ENCODE measurements at places on chromosomes 2 and 18. TPM values are rescaled to one million over a fixed set of nuclear protein-coding genes. Genes with fewer than 3 reads are reported as not detected.

The TMEM247 gene
- not detected for total RNA-seq

The INHBB gene
- not detected for total RNA-seq

The UGT1A1 gene
- total RNA-seq: not detected

The MAB21L4 gene
- not detected for total RNA-seq

The PLB1 gene
- 1.4 TPM for total RNA-seq

The ZC3H6 gene
- 1.1 TPM for total RNA-seq

The RAB6C gene
- not detected for total RNA-seq

The CHRND gene
- total RNA-seq: not detected

The STPG4 gene
- not detected for total RNA-seq

The RIT2 gene
- total RNA-seq: not detected

The CPO gene
- not detected for total RNA-seq

The LRP2 gene
- total RNA-seq: not detected

The SOX11 gene
- total RNA-seq: not detected

The SLC4A3 gene
- total RNA-seq: 11.7 TPM

The NAT8 gene
- not detected for total RNA-seq

The RELCH gene
- total RNA-seq: 6.4 TPM

The IL36B gene
- not detected for total RNA-seq

The AQP4 gene
- not detected for total RNA-seq

The MYCN gene
- total RNA-seq: not detected

The CHRNG gene
- not detected for total RNA-seq

The RAB17 gene
- 4.8 TPM for total RNA-seq

The AMER3 gene
- total RNA-seq: not detected

The CASP10 gene
- 3.9 TPM for total RNA-seq

The CXXC1 gene
- 53.5 TPM for total RNA-seq

The C1QL2 gene
- not detected for total RNA-seq

The HTR2B gene
- total RNA-seq: not detected

The CDK15 gene
- total RNA-seq: 0.16 TPM

The CNTNAP5 gene
- total RNA-seq: not detected

The GPR155 gene
- 2.0 TPM for total RNA-seq

The SP140 gene
- total RNA-seq: not detected

The FAM228A gene
- total RNA-seq: not detected

The CTAGE1 gene
- not detected for total RNA-seq

The MC2R gene
- total RNA-seq: not detected

The ACMSD gene
- total RNA-seq: not detected

The KCNK3 gene
- total RNA-seq: not detected

The KCNF1 gene
- 0.04 TPM for total RNA-seq

The GDF7 gene
- not detected for total RNA-seq

Data from hair follicular keratinocyte (primary cell).